Adrenal gland (tissue), 19 donors: ENCODE measurements at places on chromosomes 16 and 17.

- peak; percentile 44 for DNase-seq
These were observed 66.9 kb upstream of the RCVRN start for GRCh38 chr17:9971991-9972390.

DNA sequence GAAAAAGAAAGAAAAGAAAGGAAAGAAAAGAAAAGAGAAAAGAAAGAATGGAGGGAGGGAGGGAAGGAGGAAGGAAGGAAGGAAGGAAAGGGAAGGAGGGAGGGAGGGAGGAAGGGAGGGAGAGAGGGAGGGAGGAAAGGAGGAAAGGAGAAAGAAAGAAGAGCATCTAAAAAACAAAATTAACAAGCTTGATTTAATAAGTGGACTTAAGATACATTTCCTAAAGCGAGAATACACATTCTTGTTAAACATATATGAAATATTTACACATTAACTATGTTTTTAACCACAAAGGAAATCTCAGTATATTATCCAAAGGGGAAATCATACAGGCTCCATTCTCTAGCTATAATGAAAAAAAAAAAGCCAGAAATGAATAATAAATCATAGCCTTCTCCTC, 47.3 kb upstream of the IRX5 start:
- no peak for DNase-seq

GRCh38 chr17:44200478-44201155, 933 bp upstream of the ATXN7L3 start:
- DNase-seq, result no peak

DNA sequence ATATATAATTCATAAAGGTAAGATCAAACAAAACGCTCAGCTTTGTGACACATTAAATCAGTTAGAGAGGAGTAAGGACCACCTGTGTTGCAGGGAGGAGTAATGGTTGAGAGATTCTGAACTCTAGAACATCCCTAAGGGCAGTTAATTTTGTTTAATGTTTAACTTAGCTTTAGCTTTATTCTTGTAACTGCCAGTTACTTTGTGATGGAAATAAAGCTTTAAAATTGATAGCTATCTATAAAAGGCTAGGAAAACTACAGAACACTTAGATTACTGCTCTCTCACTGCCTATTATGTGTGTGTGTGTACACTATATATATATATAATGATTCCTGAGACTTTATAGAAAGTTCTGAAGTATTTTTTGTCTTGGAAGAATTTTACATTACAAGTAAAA, 37.8 kb downstream of the PTRH2 start:
- DNase-seq, result no peak
